HAP-1 (cell line): ENCODE measurements at places on chromosomes 1 and 21.
A peak's percentile ranks its signal among the peaks of the same experiment; 100 is the strongest.

DNA sequence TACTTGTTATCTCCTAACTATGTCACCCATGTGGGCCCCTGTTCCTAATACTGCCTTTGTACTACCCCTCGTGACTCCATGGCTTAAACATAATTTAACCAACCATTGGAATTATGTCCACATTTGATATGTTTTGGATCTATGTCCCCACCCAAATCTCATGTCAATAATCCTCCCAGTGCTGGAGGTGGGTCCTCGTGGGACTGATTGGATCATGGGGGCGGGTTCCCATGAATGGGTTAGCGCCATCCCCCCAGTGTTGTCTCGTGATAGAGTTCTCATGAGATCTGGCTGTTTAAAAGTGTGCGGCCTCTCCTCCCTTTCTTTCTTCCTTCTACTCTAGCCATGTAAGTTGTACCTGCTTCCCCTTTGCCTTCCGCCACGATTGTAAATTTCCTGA, 9.8 kb downstream of the CBR1 start:
- no peak for DNase-seq

DNA sequence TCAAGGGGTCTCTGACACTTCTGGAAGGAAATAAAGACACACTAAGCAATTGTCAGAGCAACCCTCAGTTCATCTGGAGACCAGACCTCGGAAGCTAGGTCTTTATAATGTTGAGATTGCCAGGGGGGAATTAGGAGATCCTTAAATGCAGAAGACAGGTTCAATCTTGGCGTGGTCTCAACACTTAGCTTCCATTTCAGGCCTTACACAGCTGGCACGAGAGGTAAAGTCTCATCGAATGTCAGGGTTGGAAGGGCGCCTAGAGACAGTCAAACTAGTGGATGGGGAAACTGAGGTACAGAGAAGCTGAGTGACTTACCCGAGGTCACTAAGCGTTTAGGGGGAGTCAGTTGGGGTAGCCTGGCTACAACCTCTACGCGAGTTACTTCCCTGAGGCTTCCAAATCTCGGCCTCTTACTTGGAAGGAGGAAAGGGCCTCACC, 562 bp upstream of the EPB41 start:
- DNase-seq: no peak

DNA sequence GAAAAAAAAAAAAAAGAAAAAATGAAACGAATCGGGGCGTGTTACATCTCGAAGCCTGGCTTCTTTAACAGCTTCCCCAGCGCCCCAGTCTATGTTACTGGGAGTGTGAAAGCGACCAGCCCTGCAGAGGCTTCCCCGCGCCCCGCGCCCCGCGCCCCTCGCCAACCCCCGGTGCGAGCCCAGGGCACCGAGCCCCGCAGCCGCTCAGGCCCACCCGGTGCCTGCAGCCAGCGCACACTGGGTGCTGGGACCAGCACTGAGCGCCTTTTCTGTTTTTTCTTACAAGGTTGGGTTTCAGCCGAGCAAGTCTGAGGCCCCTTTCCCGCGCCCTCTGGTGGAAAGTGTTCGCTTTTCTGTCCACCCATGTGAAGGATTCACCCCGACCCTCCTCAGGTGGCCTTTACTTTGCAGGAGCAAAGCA, 42.1 kb upstream of the ZNF496 start:
- DNase-seq: peak; percentile 46

DNA sequence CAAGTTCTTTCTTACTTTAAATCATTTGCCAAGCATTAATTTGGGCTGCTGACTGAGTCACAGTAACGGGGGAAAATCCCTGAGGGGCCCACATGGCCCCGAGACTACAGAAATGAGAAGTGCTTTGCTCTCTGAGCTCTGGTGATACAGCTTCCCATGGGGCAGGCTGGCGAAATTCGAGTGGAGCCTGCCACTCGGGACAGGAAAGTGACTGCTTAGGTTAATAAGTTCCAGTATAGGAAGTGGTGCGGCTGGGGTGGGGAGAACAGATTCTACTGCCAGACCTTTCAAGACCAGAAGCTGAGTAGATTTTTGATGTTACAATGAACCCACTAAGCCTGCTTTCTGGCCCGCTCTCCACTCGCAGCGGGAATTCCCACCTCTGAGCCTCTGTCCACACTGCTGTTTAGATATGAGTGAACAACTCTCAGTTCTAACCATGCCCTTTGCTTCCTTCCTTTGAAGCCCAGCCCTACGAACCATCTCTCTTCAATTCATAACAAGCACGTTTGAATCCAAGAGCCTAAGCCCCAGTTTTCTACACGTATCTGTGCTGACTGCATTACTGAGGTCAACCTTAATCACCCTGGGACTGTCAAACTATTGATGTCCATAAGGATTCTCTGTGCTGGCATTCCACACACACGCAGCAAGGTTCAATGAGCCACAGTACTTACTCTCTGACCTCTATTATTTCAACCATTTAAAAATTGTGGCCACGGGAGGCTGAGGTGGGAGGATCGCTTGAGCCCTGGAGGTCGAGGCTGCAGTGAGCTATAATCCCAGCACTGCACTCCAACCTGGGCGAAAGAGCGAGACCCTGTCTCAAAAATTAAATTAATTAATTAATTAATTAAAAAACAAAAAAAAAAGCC, 9.6 kb downstream of the ZBTB17 start:
- DNase-seq: no peak

- no peak for DNase-seq
Observed at GRCh38 chr1:46224966-46225365, 21.8 kb downstream of the LURAP1 start.

GRCh38 chr1:111671852-111672251, 52.3 kb downstream of the RAP1A start:
- no peak for DNase-seq

DNA sequence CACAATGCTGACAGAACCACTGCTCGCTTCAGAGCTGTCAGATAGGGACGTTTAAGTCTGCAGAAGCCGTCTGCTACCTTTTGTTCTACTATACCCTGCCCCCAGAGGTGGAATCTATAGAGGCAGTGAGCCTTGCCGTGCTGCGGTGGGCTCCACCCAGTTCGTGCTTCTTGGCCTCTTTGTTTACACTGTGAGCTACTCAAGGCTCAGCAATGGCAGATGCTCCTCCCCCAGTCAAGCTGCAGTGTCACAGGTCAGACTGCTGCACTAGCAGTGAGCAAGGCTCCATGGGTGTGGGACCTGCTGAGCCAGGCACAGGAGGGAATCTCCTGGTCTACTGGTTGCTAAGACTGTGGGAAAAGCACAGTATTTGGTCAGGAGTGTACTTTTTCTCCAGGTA, 47.1 kb downstream of the LEPR start:
- DNase-seq: peak; percentile 83

DNA sequence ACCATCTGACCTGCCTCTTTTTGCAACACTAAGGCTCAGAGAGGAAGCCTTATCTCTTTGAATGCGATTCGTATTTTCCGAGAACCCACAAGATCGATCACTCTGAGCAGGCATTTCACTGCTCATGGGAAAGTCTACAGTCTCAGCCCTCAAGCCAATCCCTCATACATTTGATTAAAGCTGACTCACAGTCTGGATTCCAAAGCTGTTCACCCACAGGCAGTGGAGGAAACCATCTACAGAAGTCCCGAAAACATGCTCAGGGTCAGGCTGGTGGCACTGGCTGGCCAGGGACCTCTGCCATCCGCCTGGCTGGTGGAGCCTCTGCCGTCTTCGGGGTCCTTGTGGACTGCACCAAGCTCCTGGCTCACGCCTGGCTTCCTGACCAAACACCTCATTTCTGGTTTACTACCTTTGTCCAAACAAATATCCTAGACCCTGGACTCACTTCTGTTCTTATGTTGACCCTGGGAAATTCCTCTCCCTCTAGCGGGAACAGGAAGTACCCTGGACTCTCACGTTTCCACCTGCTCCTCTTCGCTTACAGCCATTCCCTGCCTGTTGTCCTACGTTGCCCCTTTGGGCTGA, 650.0 kb downstream of the SMYD3 start:
- no peak for DNase-seq

DNA sequence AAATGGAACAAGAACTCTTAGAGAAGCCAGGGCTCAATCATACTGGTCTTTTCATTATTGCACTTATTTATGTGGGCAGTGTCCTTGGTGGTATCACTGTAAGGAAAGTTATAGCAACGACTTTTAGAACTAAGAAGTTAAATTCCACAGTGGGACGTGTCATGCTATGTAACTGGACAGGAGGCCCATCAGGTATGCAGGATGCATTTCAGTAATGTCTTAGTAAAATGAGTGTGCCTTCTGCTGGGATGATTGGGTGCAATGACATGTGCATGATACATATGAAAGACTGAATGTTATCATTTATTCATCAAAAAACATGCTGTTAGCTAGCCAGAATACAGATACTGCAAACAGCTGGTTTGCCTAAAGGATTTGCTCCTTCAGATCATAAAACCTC, 6.9 kb upstream of the ATP1B1 start:
- no peak for DNase-seq

DNA sequence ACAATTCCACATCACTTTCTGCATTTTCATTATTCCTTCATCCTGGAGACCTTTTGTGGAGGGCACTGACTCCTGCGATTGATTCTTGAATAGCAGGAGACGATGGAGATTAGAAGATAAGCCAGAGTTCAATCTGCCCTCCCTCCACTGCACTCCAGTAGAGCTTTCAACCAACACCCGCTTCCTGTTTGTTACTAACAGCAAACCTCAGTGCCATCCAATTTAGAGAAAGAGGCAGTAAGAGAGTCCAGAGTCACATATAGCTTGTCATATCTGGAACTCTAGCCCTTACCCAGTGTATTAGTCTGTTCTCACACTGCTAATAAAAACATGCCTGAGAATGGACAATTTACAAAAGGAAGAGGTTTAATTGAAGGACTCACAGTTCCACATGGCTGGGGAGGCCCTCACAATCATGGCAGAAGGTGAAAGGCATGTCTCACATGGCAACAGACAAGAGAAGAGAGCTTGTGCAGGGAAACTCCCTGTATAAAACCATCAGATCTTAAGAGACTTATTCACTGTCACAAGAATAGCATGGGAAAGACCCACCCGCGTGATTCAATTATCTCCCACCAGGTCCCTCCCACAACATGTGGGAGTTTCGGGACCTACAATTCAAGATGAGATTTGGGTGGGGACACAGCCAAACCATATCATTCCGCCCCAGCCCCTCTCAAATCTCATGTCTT, 55.9 kb downstream of the PCBP3 start:
- DNase-seq: no peak

- DNase-seq: no peak
Observed at GRCh38 chr1:201489643-201490261, 17.2 kb downstream of the CSRP1 start.

DNA sequence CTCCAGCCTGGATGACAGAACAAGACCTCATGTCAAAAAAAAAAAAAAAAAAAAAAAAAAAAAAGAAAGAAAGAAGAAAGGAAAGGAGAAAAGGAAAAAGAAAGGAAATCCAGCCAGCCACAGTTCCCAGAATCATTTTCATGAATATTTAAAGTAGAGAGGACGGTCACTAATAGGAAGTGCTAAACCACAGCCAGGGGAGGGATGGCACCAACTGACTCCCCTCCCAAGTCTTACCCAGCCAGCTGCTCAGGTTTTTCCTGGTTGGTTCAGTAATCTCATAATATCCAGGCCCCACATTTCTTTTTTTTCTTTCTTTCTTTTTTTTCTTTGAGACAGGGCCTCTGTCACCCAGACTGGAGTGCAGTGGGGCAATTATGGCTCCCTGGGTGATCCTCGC, 63.9 kb upstream of the AK4 start:
- no peak for DNase-seq

- DNase-seq: no peak
Observed at GRCh38 chr1:39652554-39652953, 13.1 kb upstream of the HEYL start.

- no peak for DNase-seq
Observed at GRCh38 chr1:60133000-60133673, 59.6 kb upstream of the C1orf87 start.

DNA sequence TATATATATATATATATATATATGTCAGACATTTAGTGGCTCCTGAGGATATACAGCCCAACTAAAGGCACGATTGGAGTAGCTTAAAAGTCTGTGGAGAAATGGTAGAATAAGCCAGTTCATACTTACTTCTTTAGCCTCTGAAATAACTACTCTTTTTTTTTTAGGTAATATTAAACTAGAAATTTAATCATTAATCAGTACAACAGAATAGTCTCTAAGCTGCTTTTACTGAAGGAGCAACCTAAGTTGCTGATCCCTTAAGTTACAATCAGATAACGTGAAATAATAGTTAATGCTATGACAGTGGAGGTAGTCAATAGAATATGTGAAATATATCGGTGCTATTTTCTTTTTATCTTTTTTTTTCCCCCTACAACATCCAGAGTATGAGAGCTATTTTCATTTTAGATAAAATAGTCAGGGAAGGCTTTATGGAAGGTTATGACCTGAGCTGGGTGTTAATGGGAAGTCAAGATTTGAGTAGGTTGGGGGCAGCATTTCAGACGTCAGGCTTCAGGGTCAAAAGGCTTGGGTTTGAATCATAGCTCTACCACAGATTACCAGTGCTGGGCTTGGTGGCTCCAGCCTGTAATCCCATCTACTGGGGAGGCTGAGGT, 15.6 kb downstream of the ZMPSTE24 start:
- DNase-seq: no peak

DNA sequence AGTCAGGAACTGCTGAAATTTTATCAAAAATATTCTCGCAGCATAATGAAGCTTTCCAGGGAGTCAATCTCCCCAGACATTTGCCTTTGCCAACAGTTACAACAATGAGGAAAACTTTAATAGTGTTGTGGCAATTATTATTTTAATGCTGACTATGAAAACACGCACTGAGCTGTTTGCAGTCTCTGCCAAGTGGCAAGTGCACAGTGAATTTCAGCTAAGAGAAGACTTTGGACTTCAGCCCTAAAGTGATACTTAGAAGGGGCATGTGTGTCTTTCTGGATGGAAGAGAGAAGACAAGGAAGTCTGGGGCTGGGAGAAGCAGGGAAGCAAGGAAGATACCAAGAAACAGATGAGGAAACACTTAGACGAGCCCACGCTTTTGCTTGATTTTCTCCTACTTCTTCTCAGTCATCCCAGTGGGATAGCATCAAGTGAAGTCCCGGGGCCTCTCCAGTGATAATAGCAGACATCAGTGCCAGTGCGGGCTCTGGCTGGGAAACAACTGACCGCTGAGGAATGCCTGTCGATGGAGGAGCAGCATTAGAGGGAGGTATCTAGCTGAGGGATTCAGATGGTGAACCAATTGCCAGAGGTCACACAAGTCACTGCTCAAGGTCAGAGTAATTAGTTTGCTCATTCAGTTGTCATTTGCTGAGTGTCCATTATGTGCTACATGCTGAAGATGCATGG, 196.3 kb downstream of the TTLL7 start:
- no peak for DNase-seq
